Effector memory CD4-positive, alpha-beta T cell (primary cell): ENCODE measurements at places on chromosomes 16 and 17.

GRCh38 chr17:82392941-82393340 lies 21.4 kb downstream of the UTS2R start:
- DNase-seq: no peak

DNA sequence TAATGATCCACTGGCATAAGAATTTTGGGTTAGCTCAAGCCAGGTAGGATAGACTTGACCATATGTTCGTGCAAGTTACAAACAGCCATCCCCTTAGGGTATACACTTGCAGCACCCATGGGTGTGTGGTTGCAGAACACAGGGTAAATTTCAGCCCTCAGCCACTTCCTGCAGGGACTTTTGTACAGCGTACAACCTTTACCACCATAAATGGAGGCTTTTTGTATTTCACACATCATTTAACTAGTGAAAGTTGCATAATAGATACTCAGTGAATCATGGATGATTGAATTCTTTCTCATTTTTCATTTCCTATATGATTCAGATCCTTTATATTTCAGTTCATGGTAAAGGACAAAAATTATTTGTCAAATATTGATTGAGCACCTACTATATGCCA lies 473.9 kb downstream of the CDH13 start:
- no peak for DNase-seq

- DNase-seq: no peak
Observed at GRCh38 chr17:45874151-45874550, 20.2 kb upstream of the MAPT start.

DNA sequence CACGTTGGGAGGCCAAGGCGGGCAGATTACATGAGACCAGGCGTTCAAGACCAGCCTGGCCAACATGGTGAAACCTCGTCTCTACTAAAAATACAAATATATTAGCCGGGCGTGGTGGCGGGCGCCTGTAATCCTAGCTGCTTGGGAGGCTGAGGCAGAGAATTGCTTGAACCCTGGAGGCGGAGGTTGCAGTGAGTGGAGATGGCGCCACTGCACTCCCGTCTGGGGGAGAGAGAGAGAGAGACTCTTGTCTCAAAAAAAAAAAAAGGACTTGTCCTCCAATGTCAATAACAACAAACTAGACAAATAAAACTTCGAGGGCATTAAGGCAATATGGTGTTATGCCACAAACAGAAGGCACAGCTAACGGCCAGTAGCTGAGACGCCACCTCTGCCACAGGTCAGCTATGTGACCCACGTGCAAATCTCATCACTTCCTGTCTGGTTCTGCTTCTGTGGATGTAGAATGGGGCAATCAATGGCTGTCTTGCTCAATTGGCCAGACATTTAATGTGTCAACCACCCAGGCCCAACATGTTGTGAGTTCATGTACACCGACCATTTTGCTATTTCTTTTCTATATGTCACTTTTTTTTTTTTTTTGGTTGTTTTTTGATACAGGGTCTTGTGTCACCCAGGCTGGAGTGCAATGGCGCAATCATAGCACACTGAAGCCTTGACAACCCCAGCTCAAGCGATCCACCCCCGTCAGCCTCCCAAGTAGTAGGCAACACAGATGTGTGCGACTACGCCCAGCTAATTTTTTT lies 834 bp upstream of the TXNDC11 start:
- DNase-seq: peak; percentile 15

DNA sequence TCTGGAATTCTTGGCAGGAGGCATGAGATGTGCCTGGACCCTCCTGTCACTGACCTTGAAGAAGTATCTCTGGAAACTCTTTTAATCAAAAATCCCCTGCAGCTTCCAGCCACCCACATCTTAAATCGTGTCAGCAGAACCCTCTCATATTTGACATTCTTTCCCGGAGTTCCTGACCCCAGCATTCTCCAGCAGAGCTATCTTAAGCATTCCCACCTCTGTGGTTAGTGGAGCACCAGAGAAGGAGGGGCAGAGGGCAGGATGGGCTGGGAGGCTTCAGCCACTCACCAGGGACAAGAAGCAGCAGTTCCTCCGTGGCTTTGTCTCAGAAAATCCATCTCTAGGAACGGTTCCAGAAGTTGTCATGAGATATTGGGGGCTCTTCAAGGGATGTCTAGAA lies 149.9 kb downstream of the RGS9 start:
- no peak for DNase-seq

GRCh38 chr17:45433159-45433535 lies 477 bp upstream of the ARHGAP27 start:
- DNase-seq: no peak

DNA sequence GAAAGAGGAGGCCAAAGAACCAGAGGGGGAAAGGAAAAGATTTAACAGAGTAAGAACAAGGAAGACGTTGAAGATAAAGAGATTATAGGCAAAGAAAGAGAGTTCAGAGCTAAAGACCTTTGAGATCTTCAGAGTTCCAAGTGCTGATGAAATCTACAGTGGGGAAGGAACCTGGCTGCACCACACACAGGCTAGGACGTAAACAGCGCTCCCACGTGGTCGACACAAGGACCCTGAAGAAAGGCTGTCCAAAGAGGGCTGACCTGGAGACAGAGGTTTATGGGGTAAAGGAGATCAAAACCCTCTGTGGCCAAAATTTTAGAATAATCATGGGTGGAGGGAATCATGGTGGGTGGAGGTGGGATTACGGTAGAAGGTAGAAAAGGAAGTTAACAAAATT lies 121.6 kb downstream of the PMP22 start:
- no peak for DNase-seq

DNA sequence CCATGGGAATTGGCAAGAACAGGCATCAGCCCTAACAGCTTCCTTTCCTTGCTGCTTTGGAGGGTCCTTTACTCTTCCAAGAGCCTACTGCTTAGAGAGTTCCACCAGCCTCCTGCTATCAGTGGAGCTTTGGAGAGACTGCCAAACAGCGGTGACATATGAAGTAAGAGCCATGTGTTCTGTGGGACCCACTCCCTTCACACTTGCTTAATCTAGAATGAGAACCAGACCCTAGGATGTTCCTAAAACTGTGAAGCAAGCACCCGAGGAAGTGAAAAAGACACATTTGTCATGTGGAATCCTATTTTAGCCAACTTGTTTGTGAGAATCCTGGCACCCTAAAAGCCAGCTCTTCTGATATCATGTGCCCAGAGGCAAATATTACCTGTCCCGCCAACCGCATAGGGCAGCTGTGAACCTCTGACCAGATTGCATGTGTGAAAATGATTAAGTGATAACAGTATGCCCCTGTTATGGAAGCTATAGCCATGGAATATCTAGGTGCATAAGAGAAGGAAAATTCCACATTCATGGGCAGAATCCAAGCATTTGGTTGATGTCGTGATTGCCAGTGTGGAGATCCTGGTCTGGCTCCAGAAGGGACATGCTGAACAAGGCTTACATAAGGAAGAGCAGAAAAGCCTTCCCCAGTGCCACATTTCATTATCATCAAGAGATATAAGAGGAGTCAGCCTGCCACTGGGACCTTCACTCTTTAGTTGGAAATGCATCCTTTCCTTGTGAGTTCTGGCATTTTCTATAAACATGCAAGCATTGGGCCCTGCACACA lies 18.7 kb downstream of the RCVRN start:
- DNase-seq: no peak

DNA sequence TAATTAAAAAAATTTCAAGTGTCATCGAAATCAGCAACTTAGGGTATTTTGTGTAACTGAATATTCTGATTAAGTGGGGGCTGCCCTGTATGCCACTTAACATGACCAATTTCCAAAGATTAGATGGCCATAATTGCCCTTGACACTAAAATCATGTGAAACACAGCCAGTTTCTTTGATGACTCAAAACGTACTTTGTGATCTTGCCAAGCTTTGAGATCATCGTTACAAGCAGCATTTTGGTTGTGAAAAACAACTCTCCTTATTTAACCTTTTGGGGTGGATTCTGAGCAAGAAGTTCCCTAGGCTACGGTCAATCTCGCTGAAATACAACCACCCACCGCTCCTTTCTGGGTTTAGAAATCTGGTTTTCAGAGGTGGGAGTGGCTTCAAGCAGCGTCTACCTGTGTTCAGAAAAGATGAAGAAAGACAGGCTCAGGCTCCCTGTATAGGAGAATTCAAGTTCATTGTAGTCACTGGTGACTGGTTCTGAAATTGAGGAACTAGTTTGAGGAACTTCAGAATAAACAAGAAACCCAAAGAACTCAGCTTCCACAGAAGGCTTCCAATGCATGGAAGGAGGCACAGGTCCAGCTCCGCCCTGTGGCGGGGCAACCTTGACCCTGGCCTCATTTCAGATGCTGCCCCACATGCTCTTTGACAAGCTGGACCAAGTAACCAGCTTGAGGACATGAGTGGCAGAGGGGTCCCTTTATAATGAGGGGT lies 9.4 kb downstream of the MAP3K14 start:
- DNase-seq: peak; percentile 19

GRCh38 chr16:14196011-14196410 lies 124.9 kb downstream of the MRTFB start:
- DNase-seq: no peak
